Smooth muscle cell of the coronary artery (primary cell): ENCODE measurements at places on chromosomes 16 and 17. TPM values are rescaled to one million over a fixed set of nuclear protein-coding genes. Genes with fewer than 3 reads are reported as not detected.

CMC2 gene
- 31.2 and 73.3 TPM in 2 replicates for total RNA-seq

ULK2 gene
- 22.9 and 42.8 TPM in 2 replicates for total RNA-seq

RAB37 gene
- 0.15 TPM in 1 of 2 replicates, not detected in the other for total RNA-seq

BEAN1 gene
- under 0.01 and 0.35 TPM in 2 replicates for total RNA-seq

FBXW10B gene
- 0.08 TPM in 1 of 2 replicates, not detected in the other for total RNA-seq

MYH10 gene
- 90.8 and 827 TPM in 2 replicates for total RNA-seq

GJC1 gene
- 9.5 and 11.6 TPM in 2 replicates for total RNA-seq

SPATA20 gene
- 46.3 and 50.1 TPM in 2 replicates for total RNA-seq

CA4 gene
- not detected in 2 replicates for total RNA-seq

SMG6 gene
- total RNA-seq: 21.9 and 41.7 TPM in 2 replicates

ASGR1 gene
- under 0.01 and 0.68 TPM in 2 replicates for total RNA-seq

HEATR9 gene
- total RNA-seq: not detected in 2 replicates

SLC46A1 gene
- total RNA-seq: 4.3 and 6.8 TPM in 2 replicates

RUNDC3A gene
- 0.08 and 1.1 TPM in 2 replicates for total RNA-seq

NEUROD2 gene
- total RNA-seq: not detected in 2 replicates

CORO7 gene
- 10.7 and 16.6 TPM in 2 replicates for total RNA-seq

SEBOX gene
- not detected in 2 replicates for total RNA-seq
